ENCODE measurements at places on chromosomes 13 and 19. TPM values are rescaled to one million over a fixed set of nuclear protein-coding genes. Genes with fewer than 3 reads are reported as not detected.

GRCh38 chr13:19345158-19345557, 163.5 kb upstream of the TUBA3C start:
- DNase-seq = no peak

GRCh38 chr19:17555929-17556813, 722 bp downstream of the COLGALT1 start:
- DNase-seq = peak; percentile 55

- DNase-seq = no peak
These were observed 11.5 kb downstream of the EPN1 start for GRCh38 chr19:55686311-55687050.

Gene BRD4
- 34.6 TPM for total RNA-seq

Gene KLF1
- total RNA-seq = 1.6 TPM

DNA sequence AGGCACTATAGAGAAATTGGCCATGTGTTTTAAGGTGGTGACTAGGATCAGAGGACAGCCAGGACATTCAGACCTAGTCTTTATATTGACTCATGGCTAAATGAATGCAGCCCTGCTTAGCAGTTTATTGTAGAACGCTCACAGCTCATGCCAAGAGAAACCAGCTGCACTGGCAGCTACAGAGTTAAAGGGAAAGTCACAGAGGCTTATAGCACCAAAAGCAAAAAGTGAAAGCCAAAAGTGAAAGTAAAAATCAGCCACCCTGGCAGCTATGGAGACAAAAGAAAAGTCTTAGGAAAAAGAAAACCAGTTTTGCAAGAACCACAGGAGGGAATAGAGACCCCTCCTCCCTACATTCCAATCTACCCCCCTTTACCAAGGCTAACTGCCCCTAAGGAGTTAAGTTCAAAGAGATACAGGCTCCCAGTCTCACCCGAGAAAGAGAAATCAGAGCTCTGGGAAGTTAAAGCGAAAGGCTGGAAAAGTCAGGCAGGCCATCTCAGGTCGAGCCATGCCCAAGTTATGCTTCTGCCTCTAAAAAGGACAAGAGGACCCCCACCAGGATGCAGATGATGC, 99.0 kb downstream of the ZNF429 start:
- peak; percentile 81 for DNase-seq

DNA sequence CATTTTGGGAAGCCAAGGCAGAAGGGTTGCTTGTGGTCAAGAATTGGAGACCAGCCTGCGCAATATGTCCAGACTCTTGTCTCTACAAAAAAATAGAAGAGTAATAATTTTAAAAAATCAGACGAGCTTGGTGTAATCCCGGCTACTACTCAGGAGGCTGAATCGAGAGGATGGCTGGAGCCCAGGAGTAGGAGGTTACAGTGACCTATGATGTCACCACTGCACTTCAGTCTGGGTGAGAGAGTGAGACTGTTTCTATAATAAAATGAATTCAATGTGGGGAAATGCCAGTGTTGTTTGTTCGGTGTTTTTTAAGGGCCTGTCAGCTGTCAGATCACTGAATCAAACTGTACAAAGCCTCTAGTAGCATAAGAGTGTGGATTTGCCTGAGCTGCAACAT, 1.2 kb upstream of the FBXL3 start:
- DNase-seq = peak; percentile 21

Gene BCL2L12
- 10.9 TPM for total RNA-seq

DNA sequence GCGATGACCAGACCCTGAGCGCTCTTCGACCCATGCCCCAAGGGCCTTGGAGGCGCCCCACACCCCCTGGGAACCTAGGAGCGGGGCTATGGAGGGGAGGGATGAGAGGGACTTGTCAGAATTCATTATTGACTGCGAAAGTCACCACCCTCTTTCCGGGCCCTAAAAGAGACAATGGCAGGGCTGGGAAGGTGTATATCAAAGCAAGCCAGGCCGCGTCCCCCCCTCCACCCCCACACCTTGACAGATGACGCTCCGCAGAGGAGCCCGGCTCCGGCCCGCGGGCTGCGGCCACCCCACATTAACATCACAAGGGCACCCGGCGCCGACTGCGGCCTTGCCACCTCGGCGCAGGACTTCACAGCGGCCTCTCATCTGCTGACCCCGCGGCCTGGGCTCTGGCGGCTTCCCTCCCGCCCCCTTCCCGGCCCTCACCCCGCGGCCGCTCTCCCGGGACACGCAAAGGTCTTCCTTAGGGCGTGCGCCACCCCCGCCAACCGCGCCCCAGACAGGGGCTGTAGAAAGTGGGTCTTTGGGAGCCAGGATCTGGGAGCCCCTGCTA, 2.4 kb downstream of the CDX2 start:
- DNase-seq = no peak

DNA sequence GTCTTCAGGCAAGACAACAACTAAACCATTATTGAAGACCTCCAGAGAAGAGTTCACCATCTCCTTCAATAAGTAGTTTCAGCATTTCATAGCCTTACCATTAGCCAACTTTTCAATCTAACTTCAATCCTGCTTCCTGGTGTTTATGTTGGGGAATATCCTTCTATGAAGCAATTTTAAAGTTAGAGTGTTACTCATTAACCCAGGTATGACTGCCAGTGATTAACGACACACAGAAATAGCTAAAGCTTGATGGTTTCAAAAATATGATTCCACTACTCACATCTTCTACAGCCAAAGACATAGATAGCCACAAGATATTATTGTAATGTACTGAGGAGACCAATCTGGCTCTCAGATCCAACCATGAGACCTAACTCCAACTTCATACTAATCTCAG, 403.2 kb downstream of the EFNB2 start:
- DNase-seq = no peak

GRCh38 chr19:10742476-10742875, 24.6 kb downstream of the DNM2 start:
- DNase-seq = no peak

DNA sequence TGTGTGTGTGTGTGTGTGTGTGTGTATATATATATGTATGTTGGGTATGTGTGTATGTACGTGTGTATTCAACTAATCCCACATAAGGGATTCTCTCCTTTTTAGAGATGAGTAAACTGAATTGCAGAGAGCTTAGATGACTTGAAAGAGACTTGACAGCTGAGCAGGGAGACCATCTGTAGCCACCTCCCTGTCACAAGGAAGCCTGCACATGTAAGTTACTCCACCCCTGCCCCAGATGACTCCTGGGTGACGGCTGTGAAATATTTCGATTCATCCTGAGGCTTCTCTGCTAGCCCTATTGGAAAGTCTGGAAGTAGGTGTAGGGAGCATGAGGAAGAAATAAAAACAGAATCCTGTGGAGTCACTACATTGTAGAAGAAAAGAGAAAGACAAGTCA, 480.4 kb downstream of the FOXO1 start:
- peak; percentile 58 for DNase-seq

GRCh38 chr13:89393758-89394304, 1722.7 kb downstream of the SLITRK5 start:
- no peak for DNase-seq

DNA sequence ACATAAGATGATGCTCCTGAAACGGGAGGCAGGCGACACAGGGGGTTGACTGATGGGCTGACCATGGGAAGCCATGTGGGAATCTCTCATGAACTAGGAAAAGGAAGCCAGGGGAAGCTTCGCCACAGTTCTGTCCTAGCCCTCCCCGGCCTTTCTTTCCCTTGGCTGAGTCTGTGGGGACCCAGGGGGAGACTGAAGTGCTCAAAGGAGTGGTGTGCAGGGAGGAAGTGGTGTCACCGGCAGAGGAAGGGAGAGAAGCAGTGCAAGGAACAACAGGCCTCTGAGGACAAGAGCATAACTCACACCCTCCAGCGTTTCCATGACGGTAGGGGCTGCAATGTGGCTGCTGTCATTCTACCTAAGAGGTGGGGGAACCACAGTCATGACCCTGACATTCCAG, 1.1 kb downstream of the KIR3DL3 start:
- no peak for DNase-seq

GRCh38 chr13:33150662-33151061, 134.4 kb downstream of the KL start:
- DNase-seq = no peak

- no peak for DNase-seq
These were observed 26.3 kb downstream of the STARD13 start for GRCh38 chr13:33259296-33259695.

- DNase-seq = peak; percentile 1
These were observed at the start of gene ZNF728 for GRCh38 chr19:23002690-23003422. TSS of gene ZNF728 (minus strand) at chr19:23003176. CDS start at chr19:23003030, 146 bp downstream.

DNA sequence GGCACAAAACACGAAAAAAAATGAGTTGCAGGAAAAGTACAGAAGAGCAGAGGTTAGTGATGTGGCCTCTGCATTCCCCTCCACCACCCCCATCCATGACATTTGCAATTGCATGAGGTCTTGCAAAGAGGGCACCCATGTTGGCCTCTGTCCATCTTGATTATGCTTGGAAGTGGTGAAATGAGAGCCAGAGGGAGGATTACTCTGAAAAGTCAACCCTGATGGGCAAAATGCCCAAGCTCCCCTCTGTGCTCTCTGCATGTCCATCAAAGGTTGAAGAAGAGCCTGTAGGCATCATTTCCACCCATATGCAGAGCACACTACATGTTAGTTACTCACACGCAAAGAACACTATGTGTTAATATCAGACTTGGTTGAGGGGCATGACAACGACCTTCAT, 71.4 kb downstream of the SLC15A1 start:
- DNase-seq = no peak

GRCh38 chr19:5023128-5023571, 54.2 kb downstream of the KDM4B start:
- DNase-seq = no peak

GRCh38 chr19:2455851-2456570, 748 bp downstream of the LMNB2 start:
- peak; percentile 24 for DNase-seq

DNA sequence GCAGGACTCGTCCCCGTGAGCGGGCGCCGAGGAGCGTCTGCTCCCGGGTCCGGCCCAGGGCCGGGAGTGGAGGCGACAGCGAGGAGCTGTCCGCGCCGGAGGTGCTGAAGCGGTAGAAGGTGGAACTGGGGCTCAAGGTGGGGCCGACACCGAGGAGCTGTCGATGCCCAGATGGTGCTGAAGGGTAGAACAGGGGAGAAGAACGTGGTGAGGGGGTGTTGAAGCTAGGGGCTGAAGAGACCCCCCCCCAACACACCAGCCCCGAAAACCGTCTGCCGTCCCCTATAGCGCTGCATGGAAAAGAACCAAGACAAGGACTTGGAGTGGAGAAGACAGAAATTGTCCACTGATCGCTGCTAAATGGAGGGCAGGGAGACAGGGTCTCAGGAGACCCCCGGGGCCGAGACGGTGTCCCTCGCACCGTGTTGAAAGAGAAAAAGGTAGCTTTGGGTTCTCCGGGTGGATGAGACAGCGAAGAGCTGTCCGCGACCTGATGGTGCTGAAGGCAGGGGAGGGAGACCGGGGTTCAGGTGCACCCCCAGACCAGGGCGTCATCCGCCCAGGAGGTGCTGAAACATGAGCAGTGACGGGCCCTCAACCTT, 7.1 kb upstream of the PDE4C start:
- peak; percentile 74 for DNase-seq

DNA sequence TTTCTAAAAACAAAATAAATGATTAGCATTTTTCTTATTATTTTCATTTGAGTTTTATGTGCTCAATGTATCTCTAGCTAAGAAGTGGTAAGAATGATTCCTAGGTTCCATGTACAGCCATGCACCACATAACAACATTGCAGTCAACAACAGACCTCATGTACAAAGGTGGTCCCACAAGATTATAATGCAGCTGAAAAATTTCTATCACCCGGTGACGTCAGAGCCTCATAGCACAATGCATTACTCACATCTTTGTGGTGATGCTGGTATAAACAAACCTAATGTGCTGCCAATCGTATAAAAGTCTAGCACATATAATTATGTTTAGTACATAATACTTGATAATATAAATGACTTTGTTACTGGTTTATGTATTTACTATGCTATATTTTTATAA, 120.5 kb downstream of the SLC7A1 start:
- DNase-seq = no peak

- DNase-seq = no peak
These were observed 91.3 kb upstream of the C1QTNF9B start for GRCh38 chr13:23988546-23989122.

DNA sequence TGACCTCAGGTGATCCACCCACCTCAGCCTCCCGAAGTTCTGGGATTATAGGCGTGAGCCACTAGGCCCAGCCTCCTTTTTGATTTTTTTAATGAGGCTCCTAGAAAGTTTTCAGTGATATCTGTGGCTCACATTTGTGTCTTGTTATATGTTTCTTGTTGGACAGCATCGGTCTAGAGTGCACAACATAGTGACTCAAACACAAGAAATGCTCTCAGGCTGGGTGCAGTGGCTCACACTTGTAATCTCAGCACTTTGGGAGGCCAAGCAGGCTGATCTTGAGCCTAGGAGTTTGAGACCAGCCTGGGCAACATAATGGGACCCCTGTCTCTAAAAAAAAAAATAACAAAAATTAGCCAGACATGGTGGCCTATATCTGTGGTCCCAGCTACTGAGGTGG, 8.2 kb downstream of the PHF11 start:
- no peak for DNase-seq

Gene CYP2F1
- 3.1 TPM for total RNA-seq

DNA sequence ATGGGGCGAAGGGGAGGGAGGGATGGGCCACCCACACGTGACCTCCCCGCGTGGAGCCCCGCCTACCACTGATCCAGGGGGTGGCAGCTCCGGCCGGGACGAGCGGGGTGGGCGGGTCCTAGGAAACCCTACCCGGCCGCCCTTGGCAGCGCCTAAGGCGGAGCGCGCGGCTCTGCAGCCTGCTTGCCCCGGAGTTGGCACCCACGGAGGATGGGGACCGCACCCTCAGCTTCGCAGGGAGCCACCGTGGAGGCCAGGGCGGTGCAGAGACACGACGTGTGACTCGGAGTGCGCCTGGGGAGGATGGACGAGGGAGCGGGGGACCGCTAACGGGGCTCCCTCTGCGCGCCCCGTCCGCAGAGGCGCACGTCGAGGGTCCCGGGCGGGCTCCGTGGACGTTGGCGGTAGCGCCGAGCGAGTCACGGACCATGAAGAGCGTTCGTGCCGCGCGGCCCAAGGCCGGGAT, at the start of gene RGS9BP:
TSS of gene RGS9BP (plus strand) at position 129 of the 466 bp plus-strand sequence. CDS start 416 bp downstream, outside the sequence.
- peak; percentile 70 for DNase-seq

Gene SIGLEC11
- total RNA-seq = 0.92 TPM

Gene ZNF559
- total RNA-seq = 29.2 TPM

Gene PGLYRP1
- total RNA-seq = 0.82 TPM

All from tongue (tissue), 3 donors.